ENCODE measurements at places on chromosomes 6 and 20. TPM values are rescaled to one million over a fixed set of nuclear protein-coding genes. Genes with fewer than 3 reads are reported as not detected.

Gene SLC2A10
- 3.7 TPM for total RNA-seq

Gene GHRH
- total RNA-seq = not detected

Gene QRSL1
- 5.3 TPM for total RNA-seq

Gene DLK2
- total RNA-seq = 1.1 TPM
